Spinal cord (tissue), 10 donors: ENCODE measurements at places on chromosomes 11 and 22.

DNA sequence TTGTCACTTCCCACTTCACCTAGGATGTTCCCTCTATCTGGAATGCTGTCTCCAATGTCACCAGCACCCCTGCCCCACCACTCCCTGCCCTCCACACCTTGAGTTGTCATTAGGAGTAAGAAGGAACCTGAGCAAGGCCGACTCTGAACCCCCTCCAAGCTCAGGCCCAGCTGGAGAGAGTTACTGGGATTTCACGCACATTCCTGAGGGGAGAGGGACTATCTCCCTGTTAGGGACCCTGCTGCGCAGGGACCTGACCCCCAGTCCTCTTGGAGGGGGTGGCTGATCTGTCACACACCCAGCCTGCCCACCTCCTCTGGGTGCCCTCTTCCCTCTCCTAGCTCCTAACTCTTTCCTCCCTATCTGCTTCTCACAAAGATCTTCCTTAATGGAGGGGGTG lies 81.7 kb downstream of the NECTIN1 start:
- no peak for DNase-seq

- no peak for DNase-seq
Observed at GRCh38 chr11:123082977-123083376, 21.0 kb upstream of the HSPA8 start.

DNA sequence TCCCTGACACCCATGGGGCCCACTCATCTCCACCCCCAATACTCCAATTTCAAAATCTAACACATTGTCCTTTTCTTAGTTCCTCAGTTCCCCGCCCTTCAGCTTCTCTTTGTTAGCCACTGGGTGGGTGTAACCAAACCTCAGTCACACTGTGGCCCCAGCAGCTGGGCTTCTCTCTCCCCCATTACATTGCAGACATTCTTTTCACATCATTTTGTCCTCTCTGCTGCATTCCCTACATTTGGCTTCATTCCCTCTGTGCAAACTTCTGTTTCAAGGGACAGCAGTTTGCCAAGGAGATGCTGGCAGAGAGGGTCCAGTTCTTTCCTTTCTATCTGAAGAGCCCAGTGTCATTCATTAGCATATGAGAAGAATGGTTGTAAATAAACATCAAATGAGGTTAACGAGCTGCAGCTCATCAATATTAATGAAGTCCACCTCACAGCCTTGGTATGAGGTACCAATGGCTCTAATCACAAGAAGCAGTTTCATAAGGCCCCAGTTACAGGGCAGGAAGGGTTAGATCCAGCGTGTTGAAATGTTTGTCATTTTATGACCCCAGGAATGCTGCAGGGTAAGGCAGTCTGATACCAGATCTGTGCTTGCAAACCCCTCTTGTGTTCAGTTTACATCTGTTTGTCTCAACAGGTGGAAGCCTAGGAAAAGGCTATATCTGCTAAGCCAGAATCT lies 72.3 kb downstream of the ARFGAP2 start:
- DNase-seq, result peak; percentile 92

GRCh38 chr11:129968591-129969419 lies 33.8 kb downstream of the PRDM10 start:
- no peak for DNase-seq

GRCh38 chr11:111416231-111416960 lies 37.3 kb upstream of the POU2AF1 start:
- DNase-seq, result no peak

GRCh38 chr22:38228873-38229740 lies 27.3 kb downstream of the MAFF start:
- no peak for DNase-seq

GRCh38 chr11:68778205-68778604 lies 26.9 kb upstream of the TESMIN start:
- DNase-seq, result no peak

GRCh38 chr11:62030071-62030684 lies 62.7 kb upstream of the FTH1 start:
- DNase-seq, result no peak

DNA sequence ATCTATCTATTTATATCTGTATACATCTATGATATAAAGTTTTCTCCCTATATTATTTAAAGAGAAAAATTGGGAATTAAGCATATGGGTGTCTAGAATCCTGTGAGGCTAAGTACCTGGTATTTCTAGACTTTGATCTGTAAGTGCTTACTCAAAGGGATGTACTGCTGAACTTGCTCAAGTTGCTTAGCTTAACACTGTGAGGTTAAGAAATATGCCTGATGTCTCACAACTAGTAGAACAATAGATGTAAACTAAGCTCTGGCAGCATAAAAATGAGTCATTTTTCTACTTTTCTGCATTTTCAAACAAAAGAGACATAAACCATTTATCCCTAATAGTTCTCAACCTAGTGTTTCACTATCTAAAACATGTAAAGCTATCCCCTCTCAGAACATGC lies 744.4 kb upstream of the ANO3 start:
- DNase-seq, result no peak

DNA sequence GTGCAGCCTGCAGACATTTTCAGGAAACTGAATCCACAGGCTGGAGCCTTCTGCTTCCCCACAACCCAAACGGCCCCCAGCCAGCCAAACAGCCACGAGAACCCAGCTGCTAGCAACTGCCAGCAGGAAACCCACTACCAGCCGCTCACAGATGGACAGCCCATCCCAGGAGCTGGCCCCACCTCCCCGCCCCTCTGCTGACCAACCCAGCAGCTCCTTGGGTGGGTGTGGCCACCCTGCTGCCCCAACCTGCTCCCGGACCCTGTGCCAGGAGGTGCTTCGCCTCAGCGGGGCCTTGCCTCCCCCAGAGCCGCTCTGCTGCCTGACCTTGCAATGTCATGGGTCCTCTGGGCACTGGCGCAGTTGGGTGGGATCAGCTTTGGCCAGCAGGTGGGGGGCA lies 8.2 kb upstream of the CCDC188 start:
- no peak for DNase-seq

- DNase-seq, result no peak
Observed at GRCh38 chr11:57972013-57972367, 51.7 kb upstream of the OR9Q1 start.
